ENCODE measurements at places on chromosomes 4 and X.

- DNase-seq: no peak
Measured at GRCh38 chr4:146110871-146111485, 64.5 kb upstream of the LSM6 start.

DNA sequence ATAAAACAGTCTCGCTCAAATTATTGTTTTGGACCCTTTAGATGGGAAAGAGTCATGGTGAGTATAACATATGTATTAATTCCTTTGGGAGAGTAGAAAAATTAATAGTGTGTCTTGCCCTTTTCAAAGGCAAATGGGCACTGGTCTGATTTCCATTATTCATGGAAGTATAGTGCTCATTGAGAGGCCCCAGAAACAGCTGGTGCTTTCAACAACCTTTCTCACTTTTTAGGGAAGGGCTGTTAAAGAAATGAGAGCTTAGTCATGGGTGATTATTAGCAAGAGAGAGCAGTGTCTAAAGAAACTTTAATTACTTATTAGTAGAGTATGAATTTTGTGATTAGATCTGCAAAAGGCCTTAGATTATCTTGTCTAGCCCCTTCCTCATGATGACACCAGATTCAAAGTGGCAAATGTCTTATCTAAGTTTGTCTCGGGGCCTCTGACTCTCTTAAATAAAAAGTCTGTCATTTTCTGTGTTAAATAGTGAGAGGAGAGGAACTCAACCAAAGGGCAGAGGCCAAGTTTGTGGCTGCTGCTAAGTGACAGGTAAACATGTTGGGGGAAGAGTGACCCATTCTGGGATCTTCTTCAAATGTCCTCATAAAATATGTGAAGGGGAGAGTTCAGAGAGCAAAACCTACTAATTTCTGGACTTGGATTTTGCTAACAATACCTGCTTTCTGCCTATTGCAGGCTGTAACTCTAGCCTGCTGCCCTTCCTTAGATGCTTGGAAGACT lies 110.6 kb downstream of the REPS2 start:
- no peak for DNase-seq

DNA sequence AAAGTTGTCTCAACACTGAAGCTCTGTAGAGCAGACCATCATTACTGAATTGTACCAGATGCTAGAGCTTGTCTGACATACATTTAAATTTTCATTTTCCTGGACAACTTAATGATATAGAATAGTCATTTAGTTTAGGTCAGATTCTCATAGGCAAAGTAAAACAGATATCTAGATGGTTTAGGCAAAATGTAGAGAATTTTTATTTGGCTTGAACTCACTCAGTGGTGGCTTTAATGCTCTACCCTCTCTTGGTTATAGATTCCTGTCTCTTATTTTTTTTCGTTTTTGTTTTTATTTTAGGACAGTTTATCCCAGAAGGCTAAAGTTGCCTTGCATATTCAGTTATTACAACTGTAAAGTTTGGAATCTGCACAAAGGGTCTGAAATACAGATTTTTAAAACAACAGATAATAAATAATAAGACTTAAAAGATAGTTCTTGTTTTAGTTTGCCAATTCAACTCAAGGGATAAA lies 4.0 kb upstream of the IRS4 start:
- DNase-seq: no peak

DNA sequence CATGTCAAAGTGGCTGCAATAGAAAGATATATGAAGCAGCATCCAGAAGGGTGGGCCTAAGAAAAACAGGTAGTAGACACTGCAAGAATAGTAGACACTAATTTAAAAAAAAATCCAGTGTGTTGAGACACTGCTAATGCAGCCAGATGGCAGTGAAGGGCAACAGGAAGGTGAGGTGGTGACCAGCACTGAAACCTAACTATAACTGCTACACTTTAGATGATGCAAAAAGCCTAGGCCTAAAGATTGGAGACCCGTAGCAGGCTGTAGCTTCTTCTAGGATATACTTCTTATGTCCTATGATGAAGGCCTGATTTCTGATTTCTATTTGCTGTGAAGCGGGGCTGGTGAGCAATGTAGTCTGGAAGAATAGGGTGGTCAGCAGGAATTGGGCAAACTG lies 38.7 kb upstream of the SH3KBP1 start:
- no peak for DNase-seq

- no peak for DNase-seq
Measured at GRCh38 chr4:182416067-182416466, 172.9 kb downstream of the TENM3 start.

GRCh38 chrX:13346646-13347045 lies 26.8 kb upstream of the ATXN3L start:
- no peak for DNase-seq

- DNase-seq: no peak
Measured at GRCh38 chr4:46878641-46879040, 30.4 kb downstream of the COX7B2 start.

GRCh38 chr4:145819101-145819852 lies 119.3 kb downstream of the ZNF827 start:
- DNase-seq: no peak

Data from stimulated activated CD8-positive, alpha-beta memory T cell treated with anti-CD3 and anti-CD28 coated beads, Interleukin-15, amount 100 ng/mL, for 24 hours (primary cell).